ENCODE measurements at places on chromosomes 12 and 14. TPM values are rescaled to one million over a fixed set of nuclear protein-coding genes. Genes with fewer than 3 reads are reported as not detected.

- DNase-seq, result no peak
Observed at GRCh38 chr12:125206711-125207110, 141.5 kb downstream of the AACS start.

The ENDOU gene
- total RNA-seq, result 16.4 TPM

GRCh38 chr14:19918553-19919264 is 1.7 kb upstream of the OR4K5 start:
- DNase-seq, result no peak

DNA sequence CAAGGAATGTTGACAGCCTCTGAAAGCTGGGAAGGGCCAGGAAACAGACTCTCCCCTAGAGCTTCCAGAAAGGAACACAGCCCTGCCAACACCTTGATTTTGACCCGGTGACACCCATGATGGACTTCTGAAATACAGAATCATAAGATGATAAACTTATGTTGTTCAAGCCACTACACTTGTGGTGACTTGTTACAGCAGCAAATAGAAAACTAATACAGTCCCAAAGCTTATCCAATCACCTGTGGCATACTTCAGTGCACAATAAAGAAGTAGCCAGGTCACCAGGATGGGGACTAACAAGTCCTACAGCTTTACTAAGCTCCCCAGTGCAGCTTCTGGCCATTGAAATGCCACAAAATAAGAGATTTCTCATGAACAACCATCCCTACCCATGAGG is 5.4 kb downstream of the STON2 start:
- no peak for DNase-seq

DNA sequence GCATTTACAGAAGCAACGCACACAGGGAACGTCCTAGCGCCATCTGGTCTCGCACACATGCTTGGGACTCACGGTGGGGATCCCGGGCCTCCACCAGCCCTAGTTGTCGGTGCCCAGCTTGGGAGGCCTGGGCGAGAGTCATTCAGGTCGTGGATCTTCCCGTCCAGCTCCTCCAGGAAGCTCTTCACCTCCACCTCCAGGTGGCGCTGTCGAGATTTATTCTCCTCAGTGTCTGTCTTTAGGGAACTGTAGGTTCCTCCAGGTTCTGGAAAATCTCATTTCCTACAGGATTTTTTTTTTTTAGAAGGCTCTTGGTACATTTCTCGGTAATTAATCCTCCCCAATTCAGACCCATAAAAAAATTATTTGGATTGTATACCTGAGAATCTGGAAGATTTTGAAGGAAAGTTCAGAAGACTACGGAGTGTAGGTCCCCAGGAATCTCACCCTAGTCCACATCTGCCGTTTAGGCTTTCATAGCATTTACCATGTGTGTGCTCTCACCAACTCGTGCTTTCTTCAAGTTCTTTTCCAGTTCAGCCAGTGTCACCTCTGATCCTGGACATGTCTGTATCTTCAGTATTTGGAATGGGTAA is 910.0 kb downstream of the TMEM121 start:
- DNase-seq, result no peak

The CD163 gene
- 8.8 TPM for total RNA-seq

DNA sequence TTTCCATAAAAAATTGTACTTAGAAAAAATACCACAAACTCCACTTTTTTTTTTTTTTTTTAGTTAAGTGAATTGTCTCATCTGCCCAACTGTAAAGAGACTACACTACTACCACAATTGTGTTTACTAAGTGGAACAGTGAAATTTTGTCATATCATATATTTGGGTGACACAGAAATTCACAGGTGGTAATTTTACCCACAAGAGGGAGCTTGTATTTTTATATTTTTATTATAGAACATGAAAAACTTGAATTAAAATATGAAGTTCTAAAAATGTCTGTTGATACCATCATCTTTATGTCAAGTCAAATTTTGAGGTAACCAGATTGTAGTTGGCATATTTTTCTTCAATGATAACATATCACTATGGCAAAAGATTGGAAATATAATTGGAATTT is 329.4 kb upstream of the SOX5 start:
- no peak for DNase-seq

The PLEKHD1 gene
- total RNA-seq, result 0.21 TPM

The IL22 gene
- not detected for total RNA-seq

The LAG3 gene
- not detected for total RNA-seq

- peak; percentile 5 for DNase-seq
Observed at GRCh38 chr12:10849425-10849878, at the start of gene PRR4. Gene PRR4 (minus strand): TSS chr12:10849475. CDS start chr12:10849437, 38 bp downstream.

DNA sequence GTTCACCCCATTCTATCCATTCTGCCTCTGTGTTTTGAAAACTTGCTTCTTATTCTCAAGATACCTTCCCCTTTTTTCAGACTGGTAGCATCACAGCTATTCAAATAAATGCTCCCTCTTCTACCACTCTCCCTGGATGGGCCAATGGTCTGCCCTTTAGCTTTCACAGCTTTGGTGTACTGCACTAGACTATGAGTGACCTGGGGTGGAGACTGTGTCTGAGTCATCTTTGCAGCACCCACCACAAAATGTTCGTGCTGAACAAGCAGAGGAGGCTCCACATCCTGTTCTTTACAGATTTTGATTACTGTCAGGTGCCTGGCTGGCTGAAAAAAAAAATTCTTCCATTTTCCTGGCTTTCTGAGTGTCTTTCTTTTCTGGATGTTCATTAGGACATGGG is 1104.1 kb upstream of the TMEM132C start:
- no peak for DNase-seq

- peak; percentile 28 for DNase-seq
Observed at GRCh38 chr12:2064071-2064507, 11.3 kb downstream of the CACNA1C start.

DNA sequence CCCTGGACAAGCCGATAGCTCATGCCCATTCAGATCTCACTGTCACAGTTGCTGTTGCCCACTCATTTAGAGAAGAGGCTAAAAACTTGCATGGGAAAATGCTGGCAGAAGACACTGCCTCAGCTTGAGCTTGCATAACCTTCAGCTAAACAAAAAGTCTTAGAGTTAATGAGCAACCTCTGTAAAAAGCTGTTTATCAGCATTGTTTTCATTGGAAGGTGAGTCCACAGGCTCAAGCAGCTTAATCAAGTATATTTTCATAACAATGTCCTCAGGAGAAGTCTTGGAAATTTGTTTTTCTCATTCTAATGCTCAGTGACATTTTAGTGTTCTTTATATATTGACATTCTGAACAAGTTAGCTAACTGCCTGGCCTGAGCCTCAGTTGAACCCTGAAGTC is 872.9 kb downstream of the TMTC2 start:
- DNase-seq, result no peak

GRCh38 chr12:109783965-109784244 is 49.3 kb downstream of the TRPV4 start:
- no peak for DNase-seq

The SLC38A4 gene
- 12.0 TPM for total RNA-seq

The UNC119B gene
- total RNA-seq, result 15.1 TPM

The FGF23 gene
- 0.31 TPM for total RNA-seq

- peak; percentile 16 for DNase-seq
Observed at GRCh38 chr14:45287610-45288009, 34.6 kb upstream of the MIS18BP1 start.

DNA sequence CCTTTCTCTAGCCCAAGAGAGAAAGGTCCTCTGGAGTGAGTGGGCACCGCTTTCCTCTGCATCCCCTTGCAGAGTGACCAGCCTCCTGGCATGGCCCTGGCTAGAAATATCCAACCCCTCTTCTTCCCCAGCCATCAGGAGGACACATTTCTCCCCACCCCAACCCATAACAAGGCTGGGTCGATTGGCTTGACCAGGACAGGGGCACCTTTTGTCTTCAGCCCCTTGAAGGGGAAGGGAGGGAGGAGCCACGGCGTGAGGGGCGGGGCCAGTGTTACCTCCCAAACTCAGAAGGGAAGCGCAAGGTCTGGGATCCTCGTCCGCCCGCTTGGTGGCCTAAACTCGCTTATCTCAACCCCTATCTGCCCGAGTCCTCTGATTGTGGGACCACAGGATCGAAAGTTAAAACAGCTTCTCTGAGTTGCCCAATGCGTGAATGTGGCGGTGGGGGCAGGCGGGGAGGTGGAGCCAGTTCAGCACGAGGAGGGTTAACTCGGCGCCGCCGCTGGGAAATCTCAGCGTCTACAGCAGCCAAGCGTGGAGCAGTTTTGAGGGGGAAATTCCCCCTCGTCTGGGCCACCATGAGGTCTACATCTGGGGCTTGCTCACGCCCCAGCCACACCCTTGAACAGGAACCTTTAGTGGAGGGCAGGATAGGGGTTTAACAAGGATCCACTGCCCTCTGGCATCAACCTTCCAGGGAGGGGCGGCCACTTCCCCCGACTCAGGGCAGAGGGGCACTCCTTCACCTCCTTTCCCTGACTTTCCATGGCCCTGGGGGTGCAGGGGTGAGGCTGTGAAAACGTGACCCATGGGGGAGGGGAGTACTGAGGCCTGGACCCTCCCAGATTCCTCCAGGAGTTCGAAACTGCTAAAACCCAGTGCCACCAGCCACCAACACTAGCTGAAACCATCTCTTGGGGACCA is 795 bp downstream of the STAT6 start:
- peak; percentile 68 for DNase-seq

- peak; percentile 78 for DNase-seq
Observed at GRCh38 chr12:2163177-2163941, 110.6 kb downstream of the CACNA1C start.

The MFAP5 gene
- 100 TPM for total RNA-seq

DNA sequence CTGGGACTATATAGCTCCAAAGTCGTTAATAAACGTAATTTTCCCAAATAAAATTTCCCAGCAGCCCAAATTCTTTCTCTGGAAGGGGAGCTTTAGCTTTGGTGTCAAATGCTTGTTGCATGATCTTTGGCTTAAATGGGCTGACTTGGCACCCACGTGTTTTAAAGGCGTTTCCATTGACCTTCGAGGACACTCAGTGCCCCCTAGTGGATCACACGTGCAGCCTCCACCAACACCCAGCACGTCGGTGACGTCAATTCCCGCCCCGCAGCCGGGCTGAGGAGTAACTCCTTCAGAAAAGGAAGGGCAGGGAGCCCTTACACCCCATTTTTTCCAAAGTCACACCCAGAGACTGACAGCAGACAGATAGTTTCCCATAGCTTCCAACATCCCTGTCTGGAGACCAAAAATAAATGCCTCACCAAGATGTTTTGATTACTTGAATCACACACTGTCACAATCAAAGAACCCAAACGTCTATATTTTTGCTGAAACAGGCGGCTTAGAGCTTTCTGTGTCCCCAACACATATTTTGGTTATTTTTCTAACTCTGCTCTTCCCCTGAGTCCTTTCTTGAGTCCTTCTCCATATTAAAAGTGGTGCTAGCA is 707.9 kb downstream of the AACS start:
- DNase-seq, result peak; percentile 18

The PHLDA1 gene
- 13.4 TPM for total RNA-seq

DNA sequence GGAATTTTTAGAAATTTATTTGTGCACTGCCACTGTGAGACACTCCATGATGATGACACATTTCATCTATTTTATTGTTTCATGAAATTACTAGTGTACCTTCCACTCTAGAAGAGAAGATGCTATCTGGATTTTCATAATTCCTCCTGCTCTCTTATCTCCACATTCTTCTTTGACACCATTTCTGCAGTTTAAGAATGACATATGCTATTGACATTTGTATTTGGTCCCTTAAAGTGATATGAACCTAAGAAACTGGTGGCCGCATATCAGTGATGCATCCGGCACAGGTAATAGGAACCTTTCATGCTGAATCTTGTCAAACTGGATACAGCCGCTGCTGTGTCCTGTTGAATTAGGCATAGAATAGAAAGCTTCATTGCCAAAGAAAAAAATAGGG is 696.3 kb downstream of the TMEM121 start:
- DNase-seq, result no peak

The BEGAIN gene
- 3.3 TPM for total RNA-seq

DNA sequence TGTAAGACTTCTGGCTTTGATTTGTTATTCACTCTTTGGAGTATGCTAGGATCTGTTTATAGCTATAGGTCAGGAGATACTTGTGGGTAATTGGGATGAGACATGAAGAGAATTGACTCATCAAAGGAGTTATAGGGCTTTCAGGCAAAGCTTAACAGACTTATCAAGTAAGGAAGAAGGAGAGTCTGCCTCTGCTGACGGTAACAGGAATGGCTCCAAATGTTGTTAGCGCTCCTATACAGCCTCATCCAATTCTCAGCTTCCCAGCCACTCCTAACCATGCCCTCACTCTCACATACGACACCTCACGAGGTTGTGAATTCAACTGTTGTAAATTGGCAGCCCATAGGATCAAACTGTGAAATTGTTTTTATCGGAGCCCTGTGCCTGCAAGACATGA is 140.5 kb downstream of the KCNA5 start:
- no peak for DNase-seq

DNA sequence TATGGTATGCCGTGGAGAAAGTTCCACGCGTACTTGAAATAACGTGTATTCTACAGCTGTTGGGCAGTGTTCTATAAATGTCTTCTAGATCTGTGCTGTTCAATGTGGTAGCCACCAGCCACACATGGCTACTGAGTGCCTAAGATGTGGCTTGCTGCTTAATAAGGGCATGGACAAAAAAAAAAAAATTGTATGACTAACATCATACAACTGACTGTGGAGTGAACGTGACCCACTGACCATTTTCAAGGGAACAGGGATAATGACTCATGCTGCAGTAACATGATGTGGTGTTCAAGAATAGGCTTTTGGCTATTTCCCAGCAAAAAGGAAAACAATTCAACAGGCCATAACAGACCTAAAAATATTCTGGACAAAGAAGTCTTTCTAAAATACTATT is 13.0 kb downstream of the ATG14 start:
- peak; percentile 46 for DNase-seq

- DNase-seq, result peak; percentile 89
Observed at GRCh38 chr12:51905471-51906429, 1.6 kb upstream of the ACVRL1 start.

The TC2N gene
- 30.9 TPM for total RNA-seq

The DACT1 gene
- total RNA-seq, result 21.2 TPM

DNA sequence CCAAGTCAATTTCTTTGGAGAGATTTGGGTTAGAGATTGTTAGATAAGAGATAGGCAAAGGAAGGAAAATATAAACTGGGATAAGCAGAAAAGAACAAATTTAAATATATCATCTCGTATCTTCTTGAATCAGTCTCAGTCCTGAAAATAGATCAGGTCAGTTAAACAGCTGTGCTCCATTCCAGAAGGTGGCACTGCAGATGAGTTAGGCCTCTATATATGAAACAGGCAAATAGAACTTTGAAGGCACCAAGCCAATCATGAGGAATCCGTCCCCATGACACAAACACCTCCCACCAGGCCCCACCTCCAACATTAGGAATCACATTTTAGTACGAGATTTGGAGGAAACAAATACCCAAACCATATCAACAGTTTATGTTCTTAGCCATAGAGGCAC is 605.5 kb upstream of the USP15 start:
- DNase-seq, result peak; percentile 9

DNA sequence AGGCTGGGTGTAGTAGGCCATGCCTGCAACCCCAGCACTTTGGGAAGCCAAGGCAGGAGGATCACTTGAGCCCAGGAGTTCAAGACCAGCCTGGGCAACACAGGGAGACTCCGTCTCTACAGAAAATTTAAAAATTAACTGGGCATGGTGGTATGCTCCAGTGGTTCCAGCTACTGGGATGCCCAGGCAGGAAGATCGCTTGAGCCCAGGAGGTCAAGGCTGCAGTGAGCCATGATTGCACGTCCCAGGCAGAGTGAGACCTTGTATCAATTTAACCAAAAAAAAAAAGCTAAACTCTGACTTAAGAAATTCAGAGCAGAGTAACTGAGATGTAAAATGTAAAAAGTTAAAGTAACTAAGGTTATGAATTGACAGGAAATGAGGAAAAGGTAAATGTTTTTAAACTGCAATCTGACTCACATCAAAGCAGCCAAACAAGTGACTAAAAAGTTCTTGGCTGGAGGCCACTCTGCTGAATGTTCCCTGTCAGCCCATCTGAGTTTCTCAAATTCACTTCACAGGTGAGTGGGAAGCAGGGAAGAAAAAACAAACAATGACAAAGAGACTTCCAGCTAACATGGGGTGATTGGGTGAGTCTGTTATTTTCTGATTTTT is 21.3 kb downstream of the PRKD1 start:
- DNase-seq, result no peak

The LDHB gene
- total RNA-seq, result 469 TPM

Data from tongue (tissue), 3 donors.